ENCODE measurements at places on chromosomes 4 and X. TPM values are rescaled to one million over a fixed set of nuclear protein-coding genes. Genes with fewer than 3 reads are reported as not detected.

DNA sequence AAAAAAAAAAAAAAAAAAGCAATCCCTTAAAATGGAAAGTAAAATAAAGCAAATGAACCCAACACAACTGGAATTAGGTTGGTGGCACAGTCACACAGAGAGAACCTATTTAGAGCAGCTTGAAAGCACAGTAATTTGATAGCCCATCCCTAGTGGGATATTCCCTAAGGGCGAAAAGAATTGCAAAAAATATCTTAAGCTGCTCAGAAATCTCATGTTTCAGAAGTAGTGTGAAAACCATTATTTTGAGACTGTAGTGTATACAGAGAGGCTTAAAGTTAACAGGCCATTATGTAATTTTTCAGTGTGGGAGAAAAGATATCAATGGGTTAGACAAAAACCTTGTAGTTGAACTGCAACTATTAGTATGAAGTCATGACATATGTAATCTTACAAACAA is 40.0 kb upstream of the DHX15 start:
- no peak for DNase-seq

DNA sequence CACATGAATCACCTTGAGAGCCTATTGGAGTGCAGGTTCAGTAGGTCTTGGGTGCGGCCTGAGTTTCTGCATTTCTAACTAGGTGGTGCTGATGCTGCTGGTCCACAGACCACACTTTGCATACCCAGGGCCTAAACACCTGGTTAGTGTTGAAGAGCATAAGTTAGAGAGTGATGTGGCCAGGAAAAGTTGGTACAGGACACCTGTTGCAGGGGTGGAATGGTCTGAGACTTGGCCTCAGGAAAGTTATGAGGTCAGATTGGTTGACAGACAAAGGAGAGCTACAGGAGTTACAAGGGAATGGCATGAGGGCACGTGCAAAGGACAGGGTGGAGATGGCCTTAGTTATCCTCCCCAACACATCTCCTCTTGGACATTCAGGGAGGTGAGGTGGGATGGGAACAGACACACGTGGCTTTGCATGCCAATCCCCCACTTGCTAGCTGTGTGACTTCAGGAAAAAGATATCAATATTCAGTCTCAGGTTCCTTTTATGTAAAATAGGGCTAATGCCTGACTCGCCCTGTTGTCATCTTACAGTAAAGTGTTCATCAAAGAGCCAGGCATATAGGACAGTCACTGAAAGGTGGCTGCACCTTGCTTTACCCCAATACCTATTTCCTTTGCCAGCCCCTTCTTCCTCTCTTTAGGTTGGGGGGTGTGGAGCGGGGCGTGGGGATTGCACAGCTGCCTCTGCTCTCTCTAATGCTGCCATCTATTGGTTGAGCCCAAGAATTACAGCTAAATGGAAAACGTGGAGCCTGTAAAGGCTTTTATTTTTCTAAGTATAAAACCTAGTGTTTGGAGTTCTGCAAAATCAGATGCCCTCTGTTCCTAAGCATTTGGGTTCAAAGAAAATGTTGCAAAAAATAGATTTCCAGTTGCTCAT is 47.5 kb downstream of the ATG4A start:
- no peak for DNase-seq

- DNase-seq: no peak
These were observed 6.5 kb downstream of the SH3BP2 start for GRCh38 chr4:2799224-2799911.

Gene GABRE
- 1.8 TPM for total RNA-seq

All from astrocyte (in vitro differentiated cells and primary cell).